ENCODE measurements at places on chromosomes 3 and 15.
A peak's percentile ranks its signal among the peaks of the same experiment; 100 is the strongest.

DNA sequence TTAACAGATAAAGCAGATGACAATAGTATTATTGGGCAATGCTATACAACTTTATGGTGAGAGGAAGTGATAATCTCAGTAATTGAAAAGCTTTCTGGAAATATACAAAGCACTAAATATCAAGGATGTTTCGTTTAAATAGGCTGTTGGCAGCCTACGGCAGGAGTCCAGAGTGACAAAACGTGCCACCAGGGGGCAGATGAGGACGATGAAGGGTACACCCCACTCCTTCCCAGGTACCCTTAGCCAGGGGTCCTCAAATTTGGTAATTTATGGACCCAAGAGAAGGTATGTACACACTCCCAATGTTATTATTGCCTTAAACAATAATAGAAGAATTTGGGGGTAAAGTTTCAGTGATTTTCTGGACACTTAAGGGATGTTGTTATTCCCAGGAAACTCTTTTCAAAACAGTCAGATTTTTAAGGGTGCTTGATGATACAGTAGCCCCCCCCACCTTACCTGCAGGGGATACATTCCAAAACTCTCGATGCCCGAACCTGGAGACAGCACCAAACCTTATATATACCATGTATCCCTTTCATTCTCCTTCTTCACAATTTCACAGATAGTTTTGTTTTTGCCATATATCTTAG lies 1.4 kb upstream of the MAGEL2 start:
- peak; percentile 19 for DNase-seq

GRCh38 chr3:189272500-189273119 lies 100.8 kb downstream of the TPRG1 start:
- DNase-seq = no peak

DNA sequence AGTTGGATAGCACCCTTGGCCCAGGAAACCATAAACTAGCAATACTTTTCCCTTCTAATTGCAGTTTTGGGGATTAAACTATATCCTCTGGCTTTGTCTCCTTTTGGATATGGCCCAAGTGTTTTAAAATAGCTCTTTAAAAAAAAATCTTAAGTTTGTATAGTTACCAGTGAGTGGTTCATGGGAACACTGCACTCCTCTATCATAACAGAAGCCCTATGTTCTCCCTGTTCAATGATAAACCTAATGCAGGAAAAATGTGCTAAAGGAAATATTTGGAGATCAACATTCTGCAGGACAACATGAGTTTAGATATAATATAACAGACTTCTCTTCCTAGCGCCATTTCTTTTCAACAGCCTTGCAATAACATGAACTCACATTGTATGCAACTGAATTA lies 13.1 kb downstream of the MRPL47 start:
- no peak for DNase-seq

- peak; percentile 66 for DNase-seq
Observed at GRCh38 chr3:72270072-72270681, 485.2 kb upstream of the PROK2 start.

DNA sequence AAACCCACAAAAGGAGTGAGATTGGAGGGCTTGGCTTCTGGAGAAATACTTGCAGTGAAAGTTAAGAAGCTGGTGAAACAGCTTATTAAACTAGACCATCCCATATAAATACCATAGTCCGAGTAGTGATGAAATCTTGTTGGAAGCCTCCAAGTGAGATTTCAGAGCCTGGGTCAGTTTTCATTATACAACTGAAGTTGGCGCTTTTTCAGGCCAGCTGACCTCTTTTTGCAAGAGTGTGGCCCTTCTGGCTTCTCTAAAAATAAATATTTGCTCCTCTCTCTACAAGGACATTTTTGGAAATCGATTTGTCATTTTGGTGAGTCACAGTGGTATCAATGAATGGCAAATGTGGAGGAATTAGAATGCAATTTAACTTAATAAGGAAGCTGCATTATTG lies 51.2 kb upstream of the THRB start:
- no peak for DNase-seq

GRCh38 chr15:52787123-52787503 lies 3.0 kb downstream of the ONECUT1 start:
- no peak for DNase-seq

DNA sequence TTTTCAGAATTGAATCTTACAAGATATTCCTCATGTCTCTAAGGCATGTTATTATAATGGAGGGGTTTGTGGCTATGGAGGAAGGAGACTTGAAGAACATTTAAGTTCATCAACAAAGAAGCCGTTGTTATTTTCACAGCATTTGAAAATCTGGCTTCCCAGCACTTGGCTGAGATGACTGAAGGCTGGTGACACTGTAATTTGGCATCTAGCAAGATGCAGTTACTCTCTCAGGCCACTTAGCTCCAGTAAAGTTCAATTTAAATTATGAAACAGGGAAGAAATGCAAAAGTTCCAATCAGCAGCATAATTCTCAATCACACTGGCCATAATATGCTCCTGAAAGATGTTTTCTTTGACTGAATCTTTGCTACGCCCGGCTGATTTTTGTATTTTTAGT lies 139.4 kb upstream of the NUDT16 start:
- DNase-seq = no peak

DNA sequence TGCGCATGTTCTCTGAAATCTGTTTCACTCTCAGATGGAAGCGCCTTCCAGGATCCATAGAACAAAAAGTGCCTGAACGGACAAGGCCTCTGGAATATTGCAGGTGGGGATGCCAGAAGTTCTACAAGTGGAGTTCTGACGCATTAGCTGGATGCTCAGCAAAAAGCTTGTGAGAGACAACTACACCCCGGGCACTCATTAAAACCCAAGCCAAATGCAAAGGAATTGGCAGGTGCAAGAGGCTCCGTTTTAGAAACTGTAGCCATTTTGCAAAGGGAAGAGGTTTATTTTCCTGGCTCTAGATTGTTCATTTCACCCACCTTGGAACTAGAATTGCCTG lies 35.2 kb upstream of the SLC24A5 start:
- no peak for DNase-seq

DNA sequence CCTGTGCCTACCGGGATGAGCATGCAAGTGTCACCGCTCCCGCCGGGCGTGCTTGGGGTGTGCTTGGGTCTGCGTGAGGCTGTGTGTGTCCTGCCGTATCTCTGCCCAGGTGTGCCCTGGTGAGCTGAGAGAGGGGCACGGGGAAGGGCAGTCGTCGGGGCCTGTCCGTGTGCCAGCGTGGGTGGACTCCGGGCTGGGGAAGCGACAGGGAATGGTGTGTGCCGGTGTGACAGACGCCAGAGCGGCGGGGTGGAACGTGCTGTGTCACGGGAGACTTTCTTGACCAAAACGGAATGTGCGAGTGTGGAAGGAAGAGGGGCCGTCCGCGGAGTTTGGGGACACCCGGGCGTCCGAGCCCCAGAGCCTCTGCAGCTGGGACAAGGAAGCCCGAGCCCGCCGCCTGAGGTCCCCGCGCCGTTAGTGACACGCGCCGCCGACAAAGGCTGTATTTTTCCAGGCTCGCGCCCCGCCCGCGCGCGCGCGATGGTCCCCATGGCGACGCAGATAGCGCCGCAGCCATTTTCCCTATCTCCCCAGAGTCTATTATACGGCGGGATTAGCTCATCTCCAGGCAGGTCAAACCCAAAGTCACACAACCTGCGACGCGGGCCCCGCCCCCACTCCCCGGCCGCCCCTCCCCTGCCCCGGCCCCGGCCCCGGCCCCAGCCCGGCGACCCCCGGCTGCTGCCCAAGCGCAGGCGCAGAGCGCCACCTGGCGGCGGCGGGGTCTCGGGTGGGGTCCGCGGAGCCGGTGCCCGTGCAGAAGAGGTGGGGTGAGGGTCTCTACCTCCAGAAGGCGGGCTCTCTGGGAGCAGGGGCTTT lies 4.5 kb upstream of the GATA2 start:
- DNase-seq = peak; percentile 58
